M059J (cell line): ENCODE measurements at places on chromosomes 11 and 22. TPM values are rescaled to one million over a fixed set of nuclear protein-coding genes. Genes with fewer than 3 reads are reported as not detected.

The PKP3 gene
- total RNA-seq, result 7.9 and 10.6 TPM in 2 replicates

The POU2AF2 gene
- not detected in 2 replicates for total RNA-seq

The CDON gene
- 8.1 and 24.2 TPM in 2 replicates for total RNA-seq

The CHRM1 gene
- total RNA-seq, result not detected in 2 replicates

The MRGPRF gene
- total RNA-seq, result 0.25 TPM in 1 of 2 replicates, not detected in the other

DNA sequence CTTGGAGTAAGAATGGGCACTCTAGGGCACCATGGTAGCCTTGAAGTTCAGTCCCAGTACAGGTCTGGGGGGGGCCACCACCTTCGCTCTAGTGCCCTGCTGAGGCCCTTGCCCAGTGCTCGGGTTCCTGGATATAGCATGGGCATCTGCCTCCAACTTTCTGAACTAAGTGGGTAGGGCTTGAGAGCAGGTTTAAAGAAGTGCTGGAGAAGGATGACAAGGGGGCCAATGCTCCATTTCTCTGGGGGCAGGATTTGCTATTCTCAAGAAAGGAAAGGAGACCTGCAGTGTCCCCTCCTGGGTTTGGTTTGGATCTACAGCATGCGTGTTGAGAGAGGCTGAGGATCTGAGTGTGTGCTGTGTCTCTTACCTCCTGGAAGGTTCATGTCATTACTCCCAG is 82.2 kb upstream of the SUSD2 start:
- DNase-seq, result no peak

DNA sequence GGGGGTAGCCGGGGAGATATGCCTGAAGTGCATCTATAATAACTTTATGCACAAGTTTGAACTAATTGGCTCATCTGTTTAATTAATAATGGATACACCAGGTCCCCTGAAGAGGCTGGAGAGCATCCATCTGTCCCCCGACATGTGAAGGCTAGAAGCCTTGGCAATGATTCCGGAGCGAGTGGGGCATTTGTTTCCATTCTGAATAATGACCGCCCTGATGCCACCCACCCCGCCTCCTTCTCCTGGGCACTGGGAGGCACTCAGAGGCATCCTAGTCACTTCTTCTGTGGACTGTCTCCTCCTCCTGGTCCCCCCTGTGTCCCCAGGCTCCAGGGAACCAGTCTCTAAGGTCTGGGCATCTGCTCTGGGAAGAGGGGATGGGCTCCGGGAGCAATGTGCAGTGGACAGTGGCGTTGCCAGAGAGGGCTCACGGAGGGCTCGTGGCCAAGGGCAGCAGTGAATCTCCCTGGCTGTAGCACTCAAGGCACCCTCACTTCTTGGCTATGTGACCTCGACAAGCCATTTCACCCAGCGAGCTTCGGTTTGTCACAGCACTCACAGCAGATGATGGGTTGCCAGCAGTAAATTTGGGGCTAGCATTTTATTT is 64.7 kb downstream of the TSPAN18 start:
- no peak for DNase-seq

GRCh38 chr11:92053216-92053615 is 171.4 kb upstream of the FAT3 start:
- peak; percentile 25 for DNase-seq
